ENCODE measurements at places on chromosomes 4 and X. TPM values are rescaled to one million over a fixed set of nuclear protein-coding genes. Genes with fewer than 3 reads are reported as not detected.

Gene MSN
- 325 TPM for total RNA-seq

Gene KCND1
- total RNA-seq = 2.5 TPM

Gene DNAAF6
- not detected for total RNA-seq

Gene SPARCL1
- 441 TPM for total RNA-seq

Gene DDX60
- total RNA-seq = 29.6 TPM

Gene NRK
- total RNA-seq = 1.4 TPM

Gene TXK
- total RNA-seq = 3.9 TPM

Gene FHIP1A
- 15.3 TPM for total RNA-seq

Gene MAGEA2
- not detected for total RNA-seq

Gene HSFX2
- 0.71 TPM for total RNA-seq

Gene PDE5A
- 55.8 TPM for total RNA-seq

Gene MEPE
- total RNA-seq = not detected

Gene KCNIP4
- total RNA-seq = not detected

Gene AREG
- 0.76 TPM for total RNA-seq

Gene MAGEC3
- total RNA-seq = not detected

Gene GPR34
- 10.3 TPM for total RNA-seq

Gene PFKFB1
- total RNA-seq = 2.2 TPM

Gene ZMAT1
- total RNA-seq = 35.0 TPM

Gene MAGEA12
- not detected for total RNA-seq

Gene TKTL2
- 0.18 TPM for total RNA-seq

Gene IL2
- not detected for total RNA-seq

Gene MAGEB1
- not detected for total RNA-seq

Gene AFM
- total RNA-seq = not detected

Gene SEPSECS
- total RNA-seq = 11.3 TPM

Gene CLDN22
- not detected for total RNA-seq

Gene NLRP2B
- 0.13 TPM for total RNA-seq

Gene FAM156A
- 30.1 TPM for total RNA-seq

Gene MAMLD1
- total RNA-seq = 15.3 TPM

Gene SLC7A11
- 0.89 TPM for total RNA-seq

Gene CACNA1F
- 0.22 TPM for total RNA-seq

Gene SPIN2A
- 2.1 TPM for total RNA-seq

Gene GCNA
- 3.6 TPM for total RNA-seq

Gene SFRP2
- 126 TPM for total RNA-seq

Gene MAGEA9B
- total RNA-seq = not detected

Gene CPE
- 109 TPM for total RNA-seq

Gene TSR2
- total RNA-seq = 39.3 TPM

Gene F11
- total RNA-seq = not detected

Gene GAGE2A
- not detected for total RNA-seq

Gene PCDH7
- 12.9 TPM for total RNA-seq

Gene GLOD5
- not detected for total RNA-seq

Gene ADH1C
- total RNA-seq = 75.2 TPM

Gene GAB3
- 7.6 TPM for total RNA-seq

Gene NFXL1
- total RNA-seq = 19.3 TPM

Gene CORIN
- 0.36 TPM for total RNA-seq

Gene VAMP7
- 35.0 TPM for total RNA-seq

Gene GLRA2
- total RNA-seq = 0.22 TPM

Gene FGF13
- 10.4 TPM for total RNA-seq

Gene PCYT1B
- total RNA-seq = 6.0 TPM

Gene ODAPH
- not detected for total RNA-seq

Gene FOXR2
- total RNA-seq = not detected

Gene ADGRA3
- 21.4 TPM for total RNA-seq

Data from sciatic nerve (tissue), 2 donors.